ENCODE measurements at places on chromosomes 7 and 10.

- no peak for DNase-seq
These were observed 138.9 kb upstream of the KCNMA1 start for GRCh38 chr10:77776487-77776886.

DNA sequence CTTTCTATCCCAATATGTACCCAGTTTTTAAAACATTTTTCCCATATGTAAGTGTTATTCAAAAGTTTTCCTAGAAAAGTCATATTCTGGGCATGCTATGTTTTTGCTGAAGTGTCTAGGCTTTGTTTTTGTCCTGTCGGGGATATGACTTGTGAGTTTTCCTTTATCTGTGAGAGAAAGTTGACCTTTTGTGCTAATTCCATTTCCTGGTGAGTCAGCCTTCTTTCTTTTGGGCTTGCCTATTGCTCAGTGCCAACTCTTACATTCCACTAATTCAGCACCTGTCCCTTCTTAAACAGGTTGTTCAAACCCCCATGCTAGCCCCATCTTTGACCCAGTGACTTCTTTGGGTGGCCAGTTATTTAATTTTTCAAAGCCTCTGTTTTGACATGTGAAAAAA lies 146.2 kb downstream of the AHR start:
- DNase-seq: no peak

DNA sequence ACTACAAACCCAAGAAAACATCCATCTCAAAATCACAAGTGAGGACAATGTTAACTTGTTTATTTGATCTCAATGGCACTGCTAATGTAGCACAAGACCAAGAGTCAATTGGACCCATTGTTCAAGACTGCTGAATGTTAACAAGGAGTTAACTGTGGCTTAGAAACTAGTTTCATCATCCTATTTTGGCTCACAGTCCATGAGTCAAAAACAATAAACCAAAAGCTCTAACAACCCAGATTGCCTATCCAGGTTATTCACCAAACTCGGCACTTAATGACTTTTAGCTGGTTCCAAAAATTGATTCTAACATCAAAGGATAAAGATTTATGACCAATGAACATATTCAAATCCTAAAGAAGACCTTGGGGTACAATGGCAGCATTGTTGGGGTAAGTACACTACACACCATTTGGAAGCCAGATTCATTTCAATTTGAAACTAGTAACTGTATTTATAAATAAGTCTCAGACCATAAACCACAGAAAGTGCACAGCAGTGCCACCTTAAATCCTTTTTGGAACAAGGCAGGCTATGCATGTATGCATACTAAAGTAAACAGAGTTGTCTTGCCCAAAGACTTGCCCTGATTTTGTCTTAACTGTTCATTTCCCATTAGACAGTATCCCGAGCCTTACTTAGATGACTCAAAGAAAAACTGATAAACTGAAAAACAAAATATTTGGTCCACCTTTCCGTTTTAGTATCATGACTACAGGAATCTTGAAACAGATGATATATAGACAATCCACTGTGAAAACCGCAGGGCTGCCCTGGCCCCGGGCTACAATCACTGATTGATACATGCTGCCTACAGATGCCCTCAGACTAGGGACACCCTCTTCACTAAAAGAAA lies 84.5 kb downstream of the SRPK2 start:
- DNase-seq: no peak

DNA sequence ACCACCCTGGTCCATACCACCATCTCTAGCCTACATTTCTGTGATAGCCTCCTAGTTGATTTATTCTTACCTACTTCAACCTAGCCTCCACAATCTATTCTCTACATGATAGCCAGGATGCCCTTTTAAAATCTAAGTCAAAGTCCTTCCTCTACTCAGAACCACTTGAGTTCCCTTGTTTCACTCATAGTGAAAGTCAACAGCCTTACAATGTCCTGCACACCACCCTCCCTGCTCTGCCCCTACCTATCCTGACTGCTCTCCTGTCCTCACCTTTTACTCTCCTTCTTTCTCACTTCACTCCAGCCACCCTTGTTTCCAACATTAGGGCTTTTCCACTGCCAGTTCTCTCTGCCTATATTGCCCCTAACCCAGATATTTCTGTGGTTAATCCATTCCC lies 146.7 kb downstream of the GRM3 start:
- DNase-seq: no peak

- no peak for DNase-seq
These were observed 304.2 kb downstream of the SDK1 start for GRCh38 chr7:3605222-3605621.

DNA sequence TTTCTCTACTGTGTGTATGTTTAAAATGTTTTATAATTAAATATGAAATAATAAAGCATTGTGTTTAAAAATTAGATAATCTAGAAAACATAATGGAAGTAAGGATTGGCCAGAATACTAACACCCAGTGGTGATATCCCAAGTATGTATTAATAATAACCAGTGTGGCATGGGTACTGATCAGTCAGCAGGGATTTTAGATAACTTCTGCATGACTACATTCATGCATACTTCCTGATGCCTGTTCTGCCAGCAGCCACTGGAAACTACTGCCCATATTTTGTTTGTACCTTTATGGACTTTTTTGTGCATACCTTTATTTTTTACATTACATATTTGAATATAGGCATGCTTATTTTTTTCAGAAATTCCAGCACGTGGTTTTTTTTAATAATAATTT lies 156.6 kb upstream of the TMEM196 start:
- DNase-seq: no peak

- DNase-seq: no peak
These were observed 178.8 kb downstream of the REEP3 start for GRCh38 chr10:63699785-63700613.

DNA sequence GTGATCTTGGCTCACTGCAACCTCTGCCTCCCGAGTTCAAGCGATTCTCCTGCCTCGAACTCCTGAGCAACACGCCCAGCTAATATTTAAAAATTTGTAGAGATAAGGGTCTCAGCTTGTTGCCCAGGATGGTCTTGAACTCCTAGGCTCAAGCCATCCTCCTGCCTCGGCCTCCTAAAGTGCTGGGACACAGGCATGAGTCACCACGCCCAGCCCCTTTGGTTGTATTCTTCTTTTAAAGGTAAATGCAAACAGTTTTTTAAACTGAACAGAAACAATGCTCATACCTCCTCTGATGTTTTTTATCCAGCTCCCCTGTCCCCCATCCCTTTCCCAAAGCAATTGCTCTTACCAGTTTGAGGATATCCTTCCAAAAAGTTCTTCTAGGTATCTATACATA lies 79.5 kb upstream of the DUSP5 start:
- DNase-seq: no peak

GRCh38 chr7:6590645-6591110 lies 857 bp downstream of the INTS15 start:
- DNase-seq: no peak

GRCh38 chr7:150989456-150989855 lies 1.4 kb upstream of the NOS3 start:
- no peak for DNase-seq

DNA sequence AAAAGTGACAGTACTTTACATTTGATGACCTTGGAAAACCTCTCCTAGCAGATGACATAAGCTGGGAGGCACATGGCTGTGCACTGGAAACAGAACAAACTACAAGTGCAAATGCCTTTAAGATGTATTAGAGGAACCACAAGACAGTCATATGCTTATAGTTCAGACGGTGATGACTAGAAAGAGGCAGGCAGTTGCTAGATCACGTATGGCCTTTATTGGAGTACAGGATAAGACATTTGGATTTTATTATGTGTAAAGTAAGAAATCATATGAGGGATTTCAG lies 290.0 kb downstream of the SORCS1 start:
- DNase-seq: no peak

- DNase-seq: no peak
These were observed 290.1 kb upstream of the ZNF32 start for GRCh38 chr10:43938810-43939209.

GRCh38 chr10:69056536-69057260 lies 31.2 kb upstream of the SRGN start:
- no peak for DNase-seq

DNA sequence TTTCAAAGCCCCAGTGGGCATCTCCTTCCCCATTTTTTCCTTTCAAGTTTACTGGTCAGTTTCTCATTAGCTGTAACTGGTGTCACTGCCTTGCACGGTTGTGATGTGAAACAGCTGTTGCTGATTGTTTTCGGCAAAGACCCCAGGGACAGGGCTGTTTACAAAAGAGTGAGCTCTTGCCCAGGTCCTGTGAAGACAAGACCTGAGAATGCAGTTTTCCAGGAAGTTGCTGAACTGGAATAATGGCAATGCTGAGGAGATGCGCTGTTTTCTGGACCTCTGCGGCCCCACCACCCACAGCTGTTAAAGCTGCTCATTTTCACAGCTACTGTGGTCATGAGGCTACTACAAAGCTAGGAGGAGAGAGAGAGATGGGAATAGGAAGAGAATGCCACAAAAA lies 116.6 kb upstream of the RSU1 start:
- no peak for DNase-seq

- DNase-seq: no peak
These were observed 494.4 kb upstream of the SEMA3D start for GRCh38 chr7:85681241-85681640.

DNA sequence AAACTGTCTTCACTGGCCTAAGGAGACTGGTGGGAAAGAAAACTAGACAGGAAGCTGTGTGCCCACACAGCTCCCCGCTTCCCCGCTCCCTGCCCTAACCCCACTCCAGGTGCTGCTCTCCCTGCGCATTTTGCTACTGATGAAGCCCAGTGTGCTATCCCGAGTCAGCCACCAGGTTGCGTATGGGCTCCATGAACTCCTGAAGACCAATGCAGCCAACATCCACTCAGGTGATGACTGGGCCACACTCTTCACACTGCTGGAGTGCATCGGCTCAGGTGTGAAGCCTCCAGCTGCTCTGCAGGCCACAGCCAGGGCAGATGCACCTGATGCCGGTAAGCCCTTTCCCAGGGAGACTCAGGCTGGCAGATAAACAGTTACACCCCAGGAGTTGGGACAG lies 20.3 kb upstream of the NFKB2 start:
- DNase-seq: no peak

- DNase-seq: no peak
These were observed 36.8 kb downstream of the RTKN2 start for GRCh38 chr10:62231805-62232204.

GRCh38 chr10:110493832-110494426 lies 3.8 kb upstream of the DUSP5 start:
- DNase-seq: no peak

DNA sequence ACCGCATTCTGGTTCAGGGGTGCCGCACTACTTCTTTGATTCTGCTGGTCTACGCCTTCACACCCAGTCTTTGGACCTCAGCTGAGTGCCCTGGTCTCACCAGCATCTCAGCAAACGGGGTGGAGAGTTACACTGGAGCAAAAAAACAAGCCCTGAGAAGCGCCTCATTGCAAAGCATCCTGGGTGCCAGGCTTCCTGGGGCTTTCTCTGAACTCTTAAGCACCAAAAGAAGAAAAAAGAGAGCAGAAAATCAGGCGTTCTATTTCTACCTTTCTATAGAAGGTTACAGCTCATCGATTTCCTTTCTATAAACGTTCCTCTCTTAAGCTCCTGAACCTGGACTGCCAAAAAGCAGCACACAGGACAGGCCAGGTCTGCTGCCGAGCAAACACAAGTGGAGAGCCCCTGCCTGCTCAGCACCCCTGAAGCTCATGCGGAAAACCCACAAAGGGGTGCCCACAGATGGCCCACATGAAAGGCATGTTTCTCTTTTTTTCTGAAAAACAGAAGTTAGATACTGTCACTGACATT lies 217.9 kb downstream of the SFMBT2 start:
- DNase-seq: no peak

DNA sequence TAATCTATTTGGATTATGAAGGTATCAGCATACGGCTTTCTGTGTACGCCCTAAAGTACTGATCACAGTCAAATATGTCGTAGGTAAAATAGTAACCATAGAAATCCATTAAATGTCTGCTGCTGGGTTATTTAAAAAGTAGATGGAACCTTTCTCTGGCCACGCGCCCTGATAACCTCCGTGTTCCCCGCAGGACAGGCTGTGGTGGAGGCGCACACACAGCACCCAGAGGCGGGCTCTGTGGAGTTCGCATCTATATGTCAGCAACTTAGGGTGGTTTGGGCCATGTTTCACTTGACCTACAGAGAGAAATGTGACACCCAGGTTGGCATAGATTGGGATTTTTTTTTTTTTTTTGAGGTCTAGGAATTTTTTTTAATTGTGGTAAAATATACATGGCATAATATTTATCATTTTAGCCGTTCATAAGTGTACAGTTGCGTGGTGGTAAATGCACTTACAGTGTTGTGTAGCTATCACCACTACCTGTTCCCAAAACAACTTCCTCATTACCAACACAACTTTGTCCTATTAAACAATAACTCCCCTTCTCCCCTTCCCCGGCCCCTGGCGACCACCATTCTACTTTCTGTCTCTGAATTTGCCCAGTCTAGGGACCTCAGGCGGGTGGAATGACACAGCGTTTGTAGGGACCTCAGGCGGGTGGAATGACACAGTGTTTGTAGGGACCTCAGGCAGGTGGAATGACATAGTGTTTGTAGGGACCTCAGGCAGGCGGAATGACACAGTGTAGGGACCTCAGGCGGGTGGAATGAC lies 15.4 kb downstream of the PPP2R2D start:
- no peak for DNase-seq

- no peak for DNase-seq
These were observed 35.2 kb downstream of the ZNF783 start for GRCh38 chr7:149297034-149297755.

- no peak for DNase-seq
These were observed 153.1 kb upstream of the MEOX2 start for GRCh38 chr7:15839416-15840100.

- no peak for DNase-seq
These were observed 42.7 kb upstream of the PPIF start for GRCh38 chr10:79304479-79305087.

- DNase-seq: no peak
These were observed 144.6 kb downstream of the NRCAM start for GRCh38 chr7:108311446-108312168.

DNA sequence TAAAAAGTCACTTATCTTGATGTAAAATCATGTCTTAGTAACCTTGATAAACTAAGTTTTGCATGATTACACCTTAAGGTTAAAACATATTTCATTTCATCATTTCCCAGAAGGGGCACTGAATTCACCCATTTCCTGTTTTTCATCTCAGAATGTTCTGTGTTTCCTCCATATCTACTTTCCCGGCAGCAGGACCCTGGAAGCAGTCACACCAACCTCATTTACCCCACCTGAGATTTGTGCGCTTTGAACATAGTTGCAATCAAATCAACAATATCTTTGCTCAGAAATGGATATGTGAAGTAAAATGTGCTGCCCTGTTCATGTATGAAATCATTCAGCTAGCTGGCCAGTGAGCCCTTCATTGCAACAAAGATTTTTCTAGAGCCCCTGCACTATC lies 46.8 kb downstream of the IKZF1 start:
- DNase-seq: no peak

- no peak for DNase-seq
These were observed 649.2 kb downstream of the SORCS1 start for GRCh38 chr10:106515206-106515790.

GRCh38 chr10:78250313-78251015 lies 216.8 kb downstream of the RPS24 start:
- DNase-seq: no peak

Data from NCI-H748 treated with DMSO at 0.1 percent for 48 hours (cell line).